Ovary (tissue), 10 donors: ENCODE measurements at places on chromosomes 1 and 21. TPM values are rescaled to one million over a fixed set of nuclear protein-coding genes. Genes with fewer than 3 reads are reported as not detected.
A peak's percentile ranks its signal among the peaks of the same experiment; 100 is the strongest.

DNA sequence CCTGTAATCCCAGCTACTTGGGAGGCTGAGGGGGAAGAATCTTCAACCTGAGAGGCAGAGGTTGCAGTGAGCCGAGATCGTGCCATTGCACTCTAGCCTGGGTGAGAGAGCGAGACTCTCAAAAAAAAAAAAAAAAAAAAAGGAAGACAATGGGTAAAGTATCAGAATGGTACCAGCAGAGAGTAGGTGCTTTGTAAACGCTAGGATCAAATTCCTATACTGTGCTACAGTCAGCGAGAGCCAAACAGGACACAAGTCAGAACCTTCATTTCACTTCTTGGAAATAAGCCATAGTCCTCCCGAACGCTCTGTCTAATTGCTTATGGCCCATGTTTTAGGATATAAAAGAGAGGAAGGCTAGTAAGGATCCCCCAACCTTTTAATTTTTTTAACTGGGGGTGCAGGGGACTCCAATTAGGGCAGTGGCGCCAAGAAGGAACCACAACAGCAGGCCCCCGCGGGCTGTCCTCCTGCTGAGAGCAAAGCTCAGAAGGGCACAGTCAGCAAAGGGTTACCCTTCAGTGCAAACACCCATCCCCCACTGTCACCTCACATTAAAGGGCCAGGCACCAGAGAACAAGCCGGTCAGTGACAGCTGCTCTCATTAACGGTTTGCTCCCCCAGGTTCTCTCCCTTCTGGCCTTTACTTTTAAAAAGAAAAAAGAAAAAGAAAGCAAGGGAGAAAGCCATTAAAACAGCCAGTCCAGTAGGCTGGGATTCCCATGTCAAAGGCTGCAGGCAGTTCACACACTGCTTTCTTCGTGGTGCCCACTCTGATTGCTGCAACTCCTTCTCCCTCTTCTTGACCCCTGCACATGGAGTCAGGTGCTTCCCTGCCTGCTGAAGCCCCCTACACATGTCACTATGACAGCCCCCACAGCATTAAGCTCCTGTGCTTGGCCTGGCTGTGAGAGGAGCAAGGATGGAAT, 69.4 kb downstream of the PLPP3 start:
- DNase-seq, result no peak
- no peak overlapping the region for H3K4me3 ChIP-seq
- H3K36me3 ChIP-seq, result no peaks in the 10 kb centered on the region
- H3K4me1 ChIP-seq, result peaks cover 33% of the 10 kb centered on the region

- no peak for DNase-seq
- no peaks in the 10 kb centered on the region for H3K4me1 ChIP-seq
- no peak overlapping the region for H3K27ac ChIP-seq
- no peaks in the 10 kb centered on the region for H3K36me3 ChIP-seq
- no peak overlapping the region for H3K4me3 ChIP-seq
These were observed 335.2 kb downstream of the HHAT start for GRCh38 chr1:210663730-210664573.

GRCh38 chr1:202958544-202959275, 598 bp upstream of the ADIPOR1 start:
- no peak for DNase-seq
- H3K27me3 ChIP-seq, result no peaks in the 10 kb centered on the region
- no peaks in the 10 kb centered on the region for H3K36me3 ChIP-seq
- H3K4me1 ChIP-seq, result peaks cover 4% of the 10 kb centered on the region
- peak overlapping the region; percentile 89 for H3K27ac ChIP-seq

- no peaks in the 10 kb centered on the region for H3K36me3 ChIP-seq
- no peak overlapping the region for H3K27ac ChIP-seq
- H3K4me3 ChIP-seq, result no peak overlapping the region
- no peaks in the 10 kb centered on the region for H3K27me3 ChIP-seq
- H3K4me1 ChIP-seq, result no peaks in the 10 kb centered on the region
These were observed 449.0 kb upstream of the RGS18 start for GRCh38 chr1:191709215-191709614.

DNA sequence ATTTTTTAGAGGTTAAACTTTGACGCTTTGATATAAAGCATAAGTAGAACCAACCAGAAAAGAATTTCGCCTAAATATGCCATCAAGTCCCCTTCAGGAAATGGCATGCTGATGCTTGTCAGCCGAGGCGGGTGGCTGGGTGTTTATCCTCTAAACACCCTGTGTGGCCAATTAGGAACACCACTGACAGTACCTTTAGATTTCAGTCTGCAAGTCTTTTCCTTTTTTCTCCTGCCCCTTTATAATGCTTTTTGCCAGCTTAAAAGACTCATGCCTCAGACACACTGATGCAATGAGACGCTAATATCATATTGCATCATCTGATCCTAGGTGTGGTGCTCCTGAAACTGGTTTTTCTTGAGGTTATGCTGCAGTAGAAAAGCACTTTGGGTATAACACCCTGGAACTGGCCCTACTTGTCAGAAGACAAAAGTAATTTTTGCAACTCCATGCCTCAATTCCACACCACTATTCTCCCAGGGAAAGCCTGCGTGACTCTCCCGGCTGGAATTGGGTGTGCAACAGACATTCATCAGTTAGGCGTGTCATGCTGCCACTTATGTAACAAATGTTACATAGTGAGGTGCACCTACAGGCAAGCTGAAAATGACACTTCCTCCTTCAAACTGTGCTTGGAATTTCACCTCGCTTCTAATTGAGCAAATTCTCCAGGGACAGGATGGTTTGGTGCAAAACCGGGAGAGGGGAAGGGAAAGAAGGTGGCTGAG, 2.0 kb upstream of the RCC2 start:
- H3K27ac ChIP-seq, result no peak overlapping the region
- no peaks in the 10 kb centered on the region for H3K27me3 ChIP-seq
- DNase-seq, result no peak
- peaks cover 6% of the 10 kb centered on the region for H3K4me1 ChIP-seq

- no peaks in the 10 kb centered on the region for H3K36me3 ChIP-seq
- DNase-seq, result no peak
- H3K27ac ChIP-seq, result no peak overlapping the region
- no peaks in the 10 kb centered on the region for H3K27me3 ChIP-seq
- H3K4me1 ChIP-seq, result no peaks in the 10 kb centered on the region
These were observed 21.5 kb downstream of the PTGER3 start for GRCh38 chr1:71026093-71026492.

GRCh38 chr1:231397886-231398671, 24.0 kb downstream of the EGLN1 start:
- H3K27me3 ChIP-seq, result no peaks in the 10 kb centered on the region
- no peak for DNase-seq
- H3K4me1 ChIP-seq, result peaks cover 4% of the 10 kb centered on the region
- H3K36me3 ChIP-seq, result no peaks in the 10 kb centered on the region

DNA sequence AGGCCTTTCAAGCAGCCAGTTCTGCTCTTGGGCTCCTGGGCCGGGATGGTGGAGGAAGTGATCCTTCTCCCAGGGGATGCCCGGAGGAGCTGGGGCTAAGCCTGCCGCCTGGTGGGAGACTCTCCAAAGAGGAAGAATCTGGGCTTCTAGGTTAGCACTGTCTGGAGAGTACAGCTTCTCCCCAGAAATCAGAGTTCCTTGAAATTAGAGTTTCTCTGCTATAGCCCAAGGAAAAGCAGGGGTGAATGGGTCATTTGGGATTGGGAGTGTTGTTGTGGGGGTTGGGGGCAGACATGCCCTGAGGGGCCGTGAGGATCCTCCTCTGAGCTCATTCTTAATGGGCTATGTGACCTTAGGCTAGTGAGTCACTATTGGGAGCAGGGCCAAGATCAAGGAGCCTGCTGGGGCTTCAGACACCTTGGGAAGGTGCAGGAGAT, 6.5 kb downstream of the LGR6 start:
- no peak for DNase-seq
- H3K27ac ChIP-seq, result no peak overlapping the region
- H3K27me3 ChIP-seq, result no peaks in the 10 kb centered on the region

GRCh38 chr1:59556802-59557548, 257.8 kb upstream of the HOOK1 start:
- DNase-seq, result no peak
- H3K4me3 ChIP-seq, result no peak overlapping the region
- no peaks in the 10 kb centered on the region for H3K36me3 ChIP-seq

DNA sequence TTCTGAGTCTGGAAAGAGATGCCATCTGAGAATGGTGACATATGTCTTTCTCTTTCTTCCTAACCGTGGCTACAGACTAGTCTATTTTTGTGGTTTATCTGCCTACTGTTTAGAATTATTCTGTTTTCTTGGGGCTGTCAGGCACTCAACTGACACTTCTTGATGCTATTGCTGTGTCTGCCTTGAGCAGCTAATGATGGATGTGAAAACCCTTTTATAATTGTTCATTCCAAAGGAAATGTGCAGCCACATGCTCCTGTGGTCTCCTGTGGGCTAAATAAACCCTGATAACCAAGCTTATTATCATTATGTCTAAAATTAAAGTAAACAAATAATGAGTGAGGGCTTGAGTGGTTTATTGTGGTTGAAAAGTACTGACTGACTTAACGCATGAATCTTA, 52.7 kb upstream of the CXADR start:
- no peaks in the 10 kb centered on the region for H3K27me3 ChIP-seq
- no peak for DNase-seq
- H3K27ac ChIP-seq, result no peak overlapping the region

GRCh38 chr1:57015071-57015470, 49.3 kb upstream of the C8B start:
- H3K36me3 ChIP-seq, result no peaks in the 10 kb centered on the region
- no peaks in the 10 kb centered on the region for H3K4me1 ChIP-seq
- no peak for DNase-seq
- H3K4me3 ChIP-seq, result no peak overlapping the region

- H3K4me1 ChIP-seq, result peaks cover 8% of the 10 kb centered on the region
- H3K36me3 ChIP-seq, result no peaks in the 10 kb centered on the region
- DNase-seq, result peak; percentile 84
- peak within 1 kb of the TSS; percentile 49 for H3K4me3 ChIP-seq
- no peaks in the 10 kb centered on the region for H3K27me3 ChIP-seq
- H3K27ac ChIP-seq, result peak within 1 kb of the TSS; percentile 83
These were observed at the start of gene KCNK1 for GRCh38 chr1:233613252-233614172. TSS of gene KCNK1 (plus strand) at chr1:233614106. CDS start at chr1:233614172, 66 bp downstream.

The ADGRL2 gene
- total RNA-seq, result 72.5 TPM

The SMPDL3B gene
- 0.77 TPM for total RNA-seq

The NBPF4 gene
- not detected for total RNA-seq

The IGSF5 gene
- total RNA-seq, result not detected
